ENCODE measurements at places on chromosomes 6 and 20.

DNA sequence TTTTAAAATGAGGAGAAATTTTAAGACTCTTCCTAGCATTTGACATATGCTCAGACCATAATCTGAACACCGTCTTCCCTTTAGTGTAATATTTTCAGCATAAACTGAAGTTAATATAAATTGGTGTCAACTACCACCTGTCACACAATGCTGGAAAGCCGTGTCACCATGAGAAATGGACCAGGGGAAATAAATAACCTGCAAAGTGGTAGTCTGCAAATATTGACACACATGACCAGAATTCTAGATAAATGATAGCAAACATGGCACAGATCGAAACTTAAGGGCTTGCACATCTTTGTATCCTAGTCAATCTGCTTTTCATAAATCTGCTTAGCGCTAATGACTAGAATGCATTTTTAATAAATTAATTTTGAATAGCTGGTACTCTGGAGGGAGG lies 191.9 kb downstream of the CD83 start:
- DNase-seq: no peak

DNA sequence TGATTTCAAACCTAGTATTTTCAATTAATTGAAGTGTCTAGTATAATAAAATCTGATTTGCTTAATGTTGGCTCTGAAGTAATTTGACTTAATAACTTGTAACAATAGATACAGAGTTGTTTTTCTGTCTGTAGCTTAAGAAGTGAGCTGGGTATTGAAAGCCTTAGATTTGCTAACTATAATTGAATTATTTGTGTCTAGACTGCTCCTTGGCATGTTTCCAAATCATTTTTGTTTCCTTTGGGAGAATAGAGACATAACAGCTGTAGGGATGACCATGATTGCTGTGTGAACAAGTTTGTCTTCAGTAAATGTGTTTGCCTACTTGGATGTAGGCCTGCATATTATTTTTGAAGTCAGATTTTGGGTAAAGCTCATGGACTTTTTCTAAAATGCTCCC lies 115.4 kb downstream of the SCAF8 start:
- DNase-seq: no peak

DNA sequence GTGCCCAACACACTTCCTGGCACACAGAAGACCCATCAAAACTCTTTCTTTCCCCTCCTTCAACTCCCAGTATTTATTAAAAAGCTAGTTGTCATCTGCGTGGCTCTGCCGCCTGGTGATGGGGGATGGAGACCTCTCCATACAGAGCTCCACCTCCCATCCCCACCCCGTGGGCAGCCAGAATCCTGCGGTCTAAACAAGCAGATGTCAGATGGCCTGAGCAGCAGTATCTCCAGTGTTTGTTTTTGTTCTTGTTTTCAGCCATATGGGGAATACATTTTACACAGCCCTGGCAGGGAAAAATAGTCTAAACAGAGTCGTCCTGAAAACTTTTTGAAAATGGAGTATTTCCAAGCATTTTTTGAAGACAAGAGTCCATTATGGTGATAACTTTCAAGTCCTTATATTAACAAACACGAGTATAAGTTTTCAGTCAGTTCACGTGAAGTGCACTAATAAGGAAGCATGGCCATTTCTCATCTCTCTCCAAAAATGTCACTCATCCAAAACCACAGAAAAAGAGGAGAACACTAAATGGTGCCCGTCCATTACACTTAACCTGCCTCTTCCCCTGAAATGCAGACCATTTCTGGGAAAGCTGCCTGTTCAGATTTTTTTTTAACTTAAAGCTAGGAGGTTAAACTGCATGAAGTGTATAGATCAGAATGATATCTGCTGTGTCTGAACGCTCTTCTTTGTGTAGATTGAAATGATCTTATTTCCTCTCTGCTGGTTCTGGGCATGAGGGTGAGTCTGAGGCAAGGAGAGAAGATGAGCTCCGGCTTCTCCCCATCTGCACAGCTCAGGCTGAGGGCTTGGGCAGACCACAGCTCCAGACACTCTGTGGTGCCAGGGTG lies 91.0 kb downstream of the TCP11 start:
- DNase-seq: no peak

GRCh38 chr20:62602550-62602949 lies 39.8 kb upstream of the SLCO4A1 start:
- DNase-seq: no peak

DNA sequence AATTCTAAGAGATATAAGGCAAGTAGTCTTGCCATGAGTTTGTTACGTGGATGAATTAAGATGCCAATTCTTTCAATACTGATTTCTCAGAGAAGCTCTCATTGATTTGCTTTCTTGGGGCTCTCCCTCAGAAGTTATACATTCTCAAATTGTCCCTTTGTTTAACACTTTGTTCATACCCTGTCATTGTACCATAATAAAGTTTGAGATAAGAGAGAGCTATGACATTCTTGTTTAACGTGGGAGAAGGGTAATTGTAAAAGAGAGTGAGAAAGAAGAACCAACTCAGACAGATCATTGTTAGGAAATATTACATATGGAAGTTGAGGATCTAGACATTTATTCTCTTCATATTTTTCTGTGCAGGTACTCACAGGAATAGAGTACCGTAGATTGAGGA lies 19.1 kb downstream of the ACSS2 start:
- DNase-seq: no peak

GRCh38 chr20:14830899-14831298 lies 493.5 kb upstream of the FLRT3 start:
- no peak for DNase-seq

GRCh38 chr6:19322691-19323485 lies 514.3 kb upstream of the ID4 start:
- no peak for DNase-seq

- no peak for DNase-seq
These were observed 112.2 kb downstream of the OGFRL1 start for GRCh38 chr6:71400852-71401251.

DNA sequence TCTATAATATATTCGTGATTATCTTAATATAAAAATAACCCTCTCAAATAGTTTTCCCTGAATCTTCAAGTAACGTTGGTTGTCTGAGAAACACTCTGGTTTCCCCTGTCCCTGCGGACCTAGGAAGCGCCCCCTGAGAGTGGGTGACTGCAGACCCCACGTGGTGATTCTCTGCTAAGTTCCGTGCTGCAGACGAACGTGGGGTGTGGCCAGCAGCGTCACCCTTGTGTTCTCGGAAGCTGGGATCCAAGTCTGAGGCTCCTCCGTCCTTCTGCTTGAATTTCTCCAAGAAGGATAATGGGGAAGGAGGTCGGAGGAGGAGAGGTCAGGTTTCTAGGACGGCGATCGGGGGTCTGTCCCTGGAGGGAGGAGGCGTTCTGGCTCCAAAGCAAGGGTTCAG lies 16.6 kb upstream of the MAP1LC3A start:
- no peak for DNase-seq

- DNase-seq: no peak
These were observed 138.9 kb upstream of the RALGAPA2 start for GRCh38 chr20:20851385-20851784.

- no peak for DNase-seq
These were observed 366.8 kb downstream of the TAF4 start for GRCh38 chr20:61698598-61699494.

DNA sequence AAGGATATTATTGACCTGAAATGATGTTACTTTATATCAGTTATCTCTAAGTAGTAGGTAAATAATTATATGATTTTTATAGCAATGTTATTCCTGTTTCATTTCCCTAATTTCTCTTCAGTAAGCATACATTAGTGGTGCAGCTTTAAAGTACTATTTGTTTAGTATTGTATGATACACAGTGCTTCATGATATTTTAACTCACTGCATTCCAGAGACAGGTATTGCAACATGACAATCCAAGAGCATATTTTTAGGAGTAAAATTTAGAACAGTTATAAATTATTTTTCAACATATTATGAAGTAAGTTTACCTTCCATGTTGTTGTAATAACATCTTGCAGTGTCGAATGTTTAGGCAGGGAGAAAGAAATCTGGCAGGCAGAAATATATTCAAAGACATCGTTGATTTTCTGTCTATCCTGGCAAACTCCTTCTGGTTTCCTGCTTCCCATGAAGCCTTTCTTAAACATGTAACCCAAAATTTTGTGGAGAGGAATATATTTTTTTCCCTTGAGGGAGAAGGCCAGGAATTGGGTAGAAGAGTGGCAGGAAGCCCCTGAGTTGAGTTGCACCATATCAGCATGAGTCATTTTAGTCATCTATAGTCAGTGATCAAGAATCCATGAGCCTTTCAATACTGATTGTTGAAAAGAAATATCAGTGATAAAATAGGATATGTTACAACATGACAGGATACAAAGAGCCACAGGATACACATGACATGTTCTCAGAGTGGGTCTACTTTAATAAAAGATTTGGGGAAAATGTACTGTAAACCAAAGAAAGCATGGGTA lies 29.0 kb upstream of the PTCHD4 start:
- no peak for DNase-seq

DNA sequence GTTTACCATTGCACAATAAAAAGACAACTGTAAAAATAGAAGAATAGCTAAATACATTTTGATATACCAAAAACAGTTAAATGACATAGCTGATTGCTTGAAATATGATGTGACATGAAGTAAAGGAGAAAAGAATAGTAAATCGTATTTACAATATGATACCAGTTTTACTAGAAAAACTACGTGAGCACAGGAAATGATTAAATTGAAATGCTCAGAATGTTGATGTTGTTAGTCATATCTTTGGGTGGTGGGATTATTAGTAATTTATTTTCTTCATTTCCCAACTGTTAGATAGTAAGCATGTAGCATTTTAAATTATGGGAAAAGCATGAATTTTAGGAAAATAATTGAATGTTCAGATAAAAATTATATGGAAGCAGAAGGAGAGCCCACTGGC lies 268.3 kb upstream of the TAB2 start:
- no peak for DNase-seq

- DNase-seq: no peak
These were observed 67.9 kb upstream of the GATA5 start for GRCh38 chr20:62543470-62544302.

DNA sequence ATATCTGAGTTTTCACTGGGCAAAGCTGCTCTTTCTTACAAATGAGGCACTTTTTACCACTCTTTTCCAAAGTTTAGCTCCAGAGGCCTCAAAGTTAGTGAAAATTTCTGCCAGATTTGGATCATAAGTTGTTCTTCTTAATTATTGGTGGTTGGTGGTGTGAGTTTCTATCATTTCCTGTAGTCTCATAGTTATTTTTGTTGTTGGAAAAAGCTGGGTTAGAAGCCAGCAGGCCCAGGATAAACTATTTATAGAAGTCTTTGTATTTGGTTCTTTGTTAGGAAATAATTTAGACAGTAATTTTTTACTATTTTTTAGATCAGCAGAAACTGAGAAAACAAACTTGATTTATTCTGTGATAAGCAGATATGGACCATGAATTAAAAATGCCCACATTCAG lies 10.6 kb downstream of the PFDN4 start:
- no peak for DNase-seq

DNA sequence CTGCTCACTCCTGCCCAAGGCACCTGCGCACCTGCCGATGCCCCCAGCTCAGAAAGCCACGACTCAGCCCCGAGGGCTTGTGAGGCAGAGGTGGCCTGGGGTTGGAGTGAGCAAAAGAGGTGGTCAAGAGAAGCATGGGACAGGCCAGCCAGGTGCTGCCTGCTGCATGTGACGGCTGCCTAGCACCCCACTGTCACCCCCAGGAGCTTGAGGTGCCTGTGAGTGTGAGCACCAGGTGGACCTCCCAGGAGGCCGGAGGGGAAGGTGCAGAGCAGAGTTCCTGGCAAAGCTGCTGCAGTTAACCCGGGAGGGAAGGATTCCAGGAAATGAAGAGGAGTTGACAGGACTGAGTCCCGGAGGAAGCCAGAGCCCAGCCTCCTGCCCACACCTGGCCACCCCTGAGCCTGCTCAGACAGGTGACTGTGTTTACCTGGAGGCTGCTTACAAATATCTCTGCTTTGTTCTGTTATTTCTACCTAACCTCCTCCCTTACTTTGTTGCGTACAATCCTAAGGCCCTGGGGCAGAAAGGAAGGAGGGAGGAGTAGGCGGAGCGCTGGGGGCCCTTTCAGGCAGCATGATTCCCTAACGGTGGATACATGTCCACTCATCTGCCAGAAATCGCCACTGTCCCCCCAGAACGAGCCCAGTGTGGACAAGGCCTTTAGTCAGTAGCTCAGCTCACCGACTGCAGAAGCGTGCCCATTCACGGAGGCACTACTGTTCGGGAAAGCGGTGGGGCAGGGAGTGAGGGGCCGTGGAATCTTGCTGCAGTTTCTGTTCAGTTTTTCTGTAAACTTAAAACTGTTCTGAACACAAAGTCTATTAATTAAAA lies 87.5 kb upstream of the MPC1 start:
- DNase-seq: no peak
